ENCODE measurements at places on chromosomes 7 and 10. TPM values are rescaled to one million over a fixed set of nuclear protein-coding genes. Genes with fewer than 3 reads are reported as not detected.

Gene PLAC9
- not detected for total RNA-seq

Gene TET1
- total RNA-seq, result 10.6 TPM

Gene DNAJC12
- 11.6 TPM for total RNA-seq

Gene UPK3B
- not detected for total RNA-seq

DNA sequence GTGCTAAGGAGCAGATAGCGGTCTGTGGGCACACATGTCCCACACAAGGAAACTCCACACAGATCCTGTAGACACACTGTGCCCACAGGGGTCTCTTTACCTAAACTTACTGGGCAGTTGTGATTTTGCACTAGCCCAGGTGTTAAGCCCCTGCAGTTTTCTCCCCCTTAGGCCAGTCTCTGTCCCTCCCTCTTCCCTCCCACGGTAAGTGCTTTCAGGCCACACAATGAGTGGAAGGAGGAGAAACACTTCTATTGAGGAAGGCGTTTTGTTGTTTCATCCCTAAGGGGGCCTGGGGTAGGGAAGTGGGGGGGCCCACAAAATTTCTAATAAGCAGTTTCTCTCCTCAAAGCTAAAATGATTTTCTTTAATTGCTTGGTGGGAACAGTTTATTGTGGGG lies 51.4 kb downstream of the FBXW4 start:
- DNase-seq, result no peak

- DNase-seq, result no peak
Observed at GRCh38 chr7:80521809-80522208, 9.9 kb upstream of the GNAT3 start.

GRCh38 chr10:86042161-86042560 lies 324.4 kb downstream of the GRID1 start:
- no peak for DNase-seq

DNA sequence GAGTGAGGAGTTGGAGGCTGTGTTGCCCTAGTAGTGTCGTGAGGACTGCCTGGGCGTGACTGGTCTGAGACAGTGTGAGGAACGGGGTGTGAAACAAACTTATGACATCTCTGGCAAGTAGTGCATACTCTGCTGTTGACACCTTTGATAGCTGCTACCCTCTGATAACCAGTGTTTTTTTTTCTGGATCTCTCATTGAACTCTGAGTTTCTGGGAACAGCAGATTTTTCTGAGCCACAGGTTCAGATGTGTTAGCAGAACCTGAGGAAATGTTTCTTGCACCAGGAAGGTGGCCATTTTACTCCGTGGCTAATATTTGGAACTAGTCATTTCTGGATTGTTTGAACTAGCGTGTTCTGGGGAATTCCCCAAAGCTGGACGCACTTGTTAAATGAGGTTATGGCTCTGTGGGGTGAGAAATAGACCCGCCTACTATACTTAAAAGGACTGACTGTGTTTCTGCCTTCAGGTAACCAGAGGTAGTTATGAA lies 52.9 kb downstream of the AUTS2 start:
- no peak for DNase-seq

Data from HepG2 (cell line).